Activated CD4-positive, alpha-beta memory T cell treated with anti-CD3 and anti-CD28 coated beads for 36 hours (primary cell): ENCODE measurements at places on chromosomes 7 and 10.

GRCh38 chr10:69885379-69886013, 83.8 kb downstream of the COL13A1 start:
- no peak overlapping the region for H3K4me3 ChIP-seq
- H3K27ac ChIP-seq = no peak overlapping the region
- DNase-seq = no peak

DNA sequence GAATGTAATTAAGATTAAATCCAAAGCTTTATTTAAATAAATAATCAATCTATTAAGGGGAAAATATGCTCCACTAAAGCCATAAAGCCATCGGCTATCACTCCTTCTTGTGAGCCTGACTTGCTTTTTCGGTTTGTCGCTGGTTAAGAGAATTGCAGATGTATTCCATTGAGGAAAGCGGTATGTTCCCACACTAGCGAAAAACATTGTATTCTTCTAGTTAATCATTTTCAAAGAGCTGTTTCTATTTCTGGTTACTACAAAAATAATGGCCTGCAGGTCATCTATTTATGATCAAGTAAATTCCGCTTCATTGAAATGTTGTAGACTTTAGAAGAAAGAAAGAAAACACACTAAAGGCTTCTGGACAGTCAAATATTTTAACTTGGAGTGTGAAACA, 173.4 kb downstream of the CACNB2 start:
- H3K36me3 ChIP-seq = no peaks in the 10 kb centered on the region
- no peaks in the 10 kb centered on the region for H3K4me1 ChIP-seq
- DNase-seq = no peak
- peaks cover 2% of the 10 kb centered on the region for H3K27me3 ChIP-seq

GRCh38 chr10:119640875-119641526, 10.2 kb upstream of the BAG3 start:
- no peaks in the 10 kb centered on the region for H3K27me3 ChIP-seq
- no peak for DNase-seq
- H3K4me3 ChIP-seq = no peak overlapping the region
- no peak overlapping the region for H3K27ac ChIP-seq

DNA sequence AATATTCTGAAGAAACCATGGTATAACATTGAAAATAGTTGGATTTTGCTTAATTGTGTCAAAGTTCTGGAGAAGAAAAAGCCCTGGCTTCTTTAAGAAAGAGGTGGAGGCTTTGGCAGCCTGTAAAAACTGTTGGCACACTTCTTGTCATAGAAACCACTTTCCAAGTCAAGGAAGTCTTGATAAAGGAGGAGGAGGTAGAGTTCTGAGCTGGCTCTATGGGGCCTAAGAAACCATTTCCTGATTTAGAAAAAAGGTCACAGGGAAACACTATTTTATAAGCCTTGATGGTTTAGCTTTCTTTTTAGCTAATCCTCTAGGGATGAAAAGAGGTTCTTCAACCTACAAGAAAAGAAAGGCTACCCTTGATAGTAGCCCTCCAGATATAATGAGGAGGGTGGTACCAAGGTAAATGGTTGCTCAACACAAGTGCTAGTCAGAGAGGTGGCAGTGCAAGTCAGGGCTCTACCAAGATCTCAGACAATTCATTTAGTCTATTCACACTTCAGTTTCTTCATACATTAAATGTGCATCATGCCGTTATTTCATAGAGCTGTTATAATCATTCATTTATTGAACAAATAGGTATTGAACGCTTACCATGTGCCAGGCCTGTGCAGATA, 346.9 kb downstream of the RNLS start:
- H3K4me1 ChIP-seq = peaks cover 2% of the 10 kb centered on the region
- no peaks in the 10 kb centered on the region for H3K27me3 ChIP-seq
- no peaks in the 10 kb centered on the region for H3K36me3 ChIP-seq

DNA sequence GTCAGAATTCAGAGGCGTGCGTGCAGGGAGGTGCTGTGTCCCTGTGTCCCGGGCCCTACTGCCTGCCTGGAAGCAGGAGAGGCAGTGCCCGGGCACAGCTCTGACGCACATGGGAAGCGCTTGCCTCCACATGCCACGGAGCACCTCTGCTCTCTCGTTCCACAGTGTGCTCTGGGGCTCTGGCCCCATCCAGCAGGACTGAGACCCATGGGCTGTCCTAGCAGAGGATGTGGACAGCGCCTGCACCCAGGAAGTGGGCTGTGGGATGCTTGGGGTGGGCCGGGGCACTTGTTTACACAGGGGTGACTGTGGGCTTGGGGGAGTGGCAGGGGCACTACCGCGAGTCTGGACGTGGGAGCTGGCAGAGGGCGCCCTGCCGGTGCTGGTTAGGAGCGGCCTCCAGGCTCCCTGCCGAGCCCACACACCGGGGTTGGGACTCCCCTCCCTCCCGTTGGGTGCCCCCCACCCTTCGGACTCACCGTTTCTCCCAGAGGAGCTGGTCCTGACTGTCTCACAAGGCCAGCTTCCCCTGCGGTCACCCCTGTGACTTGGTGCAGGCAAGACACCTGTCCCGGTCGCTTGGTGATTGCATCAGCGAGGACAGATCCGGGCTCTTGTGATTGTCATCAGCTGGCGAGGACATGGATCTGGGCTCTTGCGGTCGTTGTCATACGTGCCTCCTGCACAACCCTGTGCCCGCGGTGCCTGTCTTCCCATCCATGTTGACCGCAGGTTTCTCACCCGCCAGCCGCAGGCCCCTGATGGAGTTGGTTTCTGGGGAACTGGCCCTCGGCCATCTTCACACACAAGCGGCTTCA, 83.1 kb downstream of the NKX6-2 start:
- H3K36me3 ChIP-seq = peaks cover 21% of the 10 kb centered on the region
- H3K27me3 ChIP-seq = no peaks in the 10 kb centered on the region
- no peak overlapping the region for H3K27ac ChIP-seq
- no peaks in the 10 kb centered on the region for H3K4me1 ChIP-seq
